ENCODE measurements at places on chromosomes 16 and 17.

GRCh38 chr17:76714822-76715495, 4.2 kb upstream of the MXRA7 start:
- peak; percentile 70 for DNase-seq

DNA sequence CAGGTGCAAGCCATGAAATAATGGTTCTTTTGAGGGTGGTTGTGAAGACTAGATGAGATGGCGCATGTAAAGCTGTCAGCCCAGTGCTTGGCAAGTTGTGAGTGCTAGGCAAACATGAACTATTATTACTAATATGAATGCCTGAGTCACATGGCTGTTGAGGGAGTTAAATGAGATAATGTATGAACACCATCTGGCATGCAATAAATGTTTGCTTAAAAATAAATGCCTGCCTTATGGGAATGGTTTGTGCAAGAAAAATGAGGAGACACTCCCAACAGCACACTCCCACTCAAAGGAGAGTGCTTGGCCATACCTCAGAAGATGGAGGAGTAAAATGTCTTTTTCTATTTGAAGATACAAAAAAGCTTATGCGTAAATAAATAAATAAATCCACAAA, 3.6 kb downstream of the MAPK3 start:
- DNase-seq, result no peak

- no peak for DNase-seq
Measured at GRCh38 chr16:596736-597060, 6.8 kb downstream of the RAB40C start.

GRCh38 chr16:15618392-15618791, 24.6 kb downstream of the MARF1 start:
- no peak for DNase-seq

GRCh38 chr16:85415196-85416090, 197.7 kb upstream of the GSE1 start:
- DNase-seq, result no peak

GRCh38 chr16:68037841-68038597, 14.9 kb downstream of the DUS2 start:
- no peak for DNase-seq

DNA sequence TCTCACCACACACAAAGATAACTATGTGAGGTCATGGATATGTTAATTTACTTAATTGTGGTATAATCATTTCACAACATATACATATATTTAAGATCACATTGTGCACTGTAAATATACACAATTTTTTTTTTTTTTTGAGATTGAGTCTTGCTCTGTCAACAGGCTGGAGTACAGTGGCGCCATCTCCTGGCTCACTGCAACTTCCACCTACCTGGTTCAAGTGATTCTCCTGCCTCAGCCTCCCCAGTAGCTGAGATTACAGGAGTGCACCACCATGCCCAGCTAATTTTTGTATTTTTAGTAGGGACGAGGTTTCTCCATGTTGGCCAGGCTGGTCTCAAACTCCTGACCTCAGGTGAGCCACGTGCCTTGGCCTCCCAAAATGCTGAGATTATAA, 11.5 kb upstream of the PRSS54 start:
- DNase-seq, result peak; percentile 11

DNA sequence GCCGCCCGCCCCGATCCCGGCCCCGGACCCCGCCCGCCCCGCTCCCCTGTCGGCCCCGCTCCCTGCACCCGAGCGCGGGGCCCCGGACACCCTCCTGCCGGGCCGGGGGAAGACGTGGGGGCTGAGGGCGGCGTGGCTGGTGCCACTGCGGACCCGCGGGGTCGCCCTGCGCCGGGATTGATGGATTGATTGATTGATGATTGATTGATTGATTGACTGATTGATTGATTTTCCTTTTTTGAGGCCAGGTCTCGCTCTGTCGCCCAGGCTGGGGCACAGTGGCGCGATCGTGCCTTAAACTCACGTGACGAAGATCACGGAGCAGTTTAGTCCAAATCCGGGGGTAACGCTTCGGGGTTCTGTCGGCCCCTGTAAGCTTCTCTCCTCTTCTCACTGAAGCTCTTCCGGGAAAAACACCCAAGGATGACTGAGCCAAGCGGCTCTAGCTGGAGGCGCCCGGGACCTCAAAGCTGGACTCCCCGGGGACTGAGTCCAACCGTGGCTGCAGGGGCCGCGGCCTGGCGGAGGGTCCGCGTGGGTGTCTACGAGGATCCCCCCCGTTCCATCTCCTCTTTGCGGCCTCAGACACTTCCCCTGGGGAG, 40.2 kb upstream of the BHLHA9 start:
- DNase-seq, result no peak

DNA sequence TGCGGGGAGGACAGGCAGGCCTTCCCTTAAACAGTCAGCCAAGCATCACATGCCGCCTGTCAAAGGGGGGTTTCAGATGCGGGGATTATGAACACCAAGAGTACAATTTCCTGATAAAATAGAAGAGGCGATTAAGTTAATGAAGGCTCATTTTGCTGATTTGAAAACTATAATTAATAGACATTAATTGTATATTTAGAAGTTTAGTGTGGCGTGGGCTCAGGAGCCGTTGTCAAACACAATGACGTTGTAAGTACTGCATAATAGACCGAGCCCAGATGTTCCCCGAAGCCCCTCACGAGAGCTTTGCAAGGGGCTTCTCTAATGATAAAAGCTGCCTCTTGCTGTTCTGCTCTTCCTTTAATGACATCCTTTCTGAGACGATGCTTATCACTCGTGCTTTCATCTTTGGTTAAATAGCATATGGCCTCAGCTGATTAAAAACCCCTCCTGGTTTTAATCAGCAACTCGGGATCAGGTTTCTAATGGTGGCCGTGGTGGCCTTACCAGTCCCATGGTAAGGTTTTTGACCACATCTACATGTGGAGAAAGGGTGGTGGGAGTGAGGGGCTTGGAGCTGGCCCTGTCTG, 28.2 kb downstream of the SNX20 start:
- no peak for DNase-seq

DNA sequence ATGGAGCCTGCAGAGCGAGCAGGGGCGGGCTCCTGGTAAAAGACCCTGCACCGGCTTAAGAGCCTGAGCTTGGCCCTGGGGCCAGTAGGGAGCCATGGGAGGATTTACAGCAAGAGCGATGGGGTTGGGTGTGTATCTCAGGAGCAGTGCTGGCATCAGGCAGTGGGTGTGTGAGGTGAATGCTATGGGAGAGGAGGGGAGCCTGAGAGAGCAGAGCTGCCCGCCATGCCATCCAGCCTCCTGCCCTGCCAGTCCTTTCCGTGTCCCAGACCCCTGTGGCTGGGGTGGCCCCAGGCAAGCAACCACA, 23.3 kb downstream of the FAM83G start:
- no peak for DNase-seq

- DNase-seq, result no peak
Measured at GRCh38 chr16:16817196-16817595, 438.3 kb downstream of the NPIPA7 start.

GRCh38 chr17:83203073-83203471, 123.7 kb downstream of the METRNL start:
- DNase-seq, result no peak

- no peak for DNase-seq
Measured at GRCh38 chr17:63082952-63083351, 116.9 kb downstream of the TANC2 start.

DNA sequence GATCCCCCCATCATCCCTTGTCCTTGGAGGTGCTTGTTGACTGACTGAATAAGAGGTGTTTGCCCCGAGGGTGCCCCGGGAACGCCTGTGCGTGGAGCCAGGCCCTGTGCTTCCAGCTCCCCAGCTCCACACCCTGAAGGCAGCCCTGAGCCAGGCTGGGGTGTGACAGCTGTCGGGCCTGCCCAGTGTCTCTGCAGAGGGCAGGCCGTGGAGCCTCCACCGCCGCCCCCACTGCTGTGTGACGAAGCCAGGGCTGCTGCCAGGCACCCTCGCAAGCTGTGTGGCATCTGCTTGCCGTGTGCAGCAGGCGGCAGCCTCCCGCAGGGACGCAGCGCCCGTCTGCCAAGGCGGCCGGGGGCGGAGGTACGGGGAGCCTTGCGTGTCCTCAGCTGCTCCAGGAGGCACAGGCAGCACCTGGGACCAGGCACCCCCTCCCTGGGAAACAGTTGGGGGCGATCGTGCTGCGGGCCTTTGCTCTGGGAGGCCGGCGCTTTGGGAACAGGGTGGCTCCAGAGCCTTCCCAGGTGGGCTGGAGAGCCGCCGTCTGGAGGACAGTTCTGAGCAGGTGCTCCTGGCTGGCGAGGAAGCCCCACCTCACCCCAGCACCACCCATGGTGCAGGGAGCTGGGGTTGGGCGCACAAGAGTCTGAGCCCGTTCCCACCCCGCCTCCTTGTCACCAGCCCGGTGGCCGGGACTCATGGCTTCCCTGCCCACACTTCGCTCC, 26.6 kb downstream of the GSE1 start:
- no peak for DNase-seq

DNA sequence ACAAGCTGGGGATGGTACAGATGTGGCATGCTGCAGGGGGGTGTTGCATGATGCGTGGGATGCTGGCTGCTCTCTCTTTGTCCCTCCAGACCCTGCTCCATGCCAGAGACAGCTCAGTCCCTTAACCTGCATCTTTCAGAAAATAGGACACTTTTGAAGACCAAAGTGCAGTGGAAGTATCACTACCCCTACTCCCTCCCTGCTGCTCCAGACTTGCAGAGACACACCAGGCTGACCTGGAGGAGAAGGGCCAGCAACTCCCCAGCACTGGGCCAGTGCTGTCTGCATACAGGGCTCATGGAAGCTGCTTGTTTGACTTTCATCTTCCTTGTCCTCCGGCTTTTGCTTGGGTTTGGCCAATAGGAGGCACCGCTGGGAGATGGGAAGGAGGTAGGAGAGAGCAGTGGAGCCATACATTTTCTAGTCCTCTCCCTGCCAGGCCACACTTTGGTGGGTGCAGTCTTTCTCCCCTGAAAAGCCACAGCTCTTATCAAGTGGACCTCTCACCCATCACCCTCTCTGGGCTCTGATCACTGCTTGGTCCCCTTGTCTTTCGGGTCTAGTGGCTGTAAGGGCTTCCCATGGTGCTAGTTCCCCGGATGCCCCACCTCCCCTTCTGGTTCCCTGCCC, 46.1 kb upstream of the NKD1 start:
- DNase-seq, result no peak

- peak; percentile 71 for DNase-seq
Measured at GRCh38 chr16:74601126-74601871, 5.6 kb downstream of the GLG1 start.

DNA sequence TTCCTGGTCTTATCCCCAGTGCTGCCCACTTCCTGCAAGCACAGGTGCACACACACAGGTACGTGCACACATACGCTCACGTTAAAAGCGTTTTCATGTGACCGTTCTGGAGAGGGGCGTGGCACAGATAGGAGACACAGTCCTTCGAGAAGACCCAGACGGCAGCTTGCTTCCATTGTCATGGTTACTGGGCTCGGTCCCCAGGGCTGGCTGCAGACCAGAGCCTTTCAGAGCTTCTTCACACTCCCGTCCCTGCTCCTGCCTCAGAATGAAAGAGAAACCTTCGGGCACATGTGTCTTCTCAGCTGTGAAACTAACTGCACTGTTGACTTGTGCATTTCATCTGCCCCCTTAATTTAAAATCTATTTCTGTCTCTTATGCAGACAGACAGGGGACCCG, 154.2 kb downstream of the PITPNC1 start:
- DNase-seq, result no peak

GRCh38 chr17:2084036-2084765, 29.3 kb downstream of the HIC1 start:
- DNase-seq, result no peak

DNA sequence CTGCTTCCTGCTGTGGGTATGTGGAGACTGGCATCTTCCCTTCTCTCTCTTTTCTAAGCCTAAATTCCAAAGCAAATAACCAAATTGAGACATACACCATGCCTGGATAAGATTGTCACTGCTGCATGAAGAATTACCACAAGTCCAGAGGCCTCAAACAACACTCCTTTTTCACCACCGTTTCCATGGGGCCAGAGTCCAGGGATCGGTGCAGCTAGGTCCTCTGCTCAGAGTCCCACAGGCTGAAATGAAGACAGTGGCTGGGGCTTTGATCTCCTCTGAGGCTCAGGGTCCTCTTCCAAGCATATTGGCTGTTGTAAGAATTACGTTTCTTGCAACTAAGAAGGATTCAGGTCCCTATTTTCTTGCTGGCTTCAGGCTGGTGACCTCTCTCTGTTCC, 130.4 kb downstream of the SLC39A11 start:
- DNase-seq, result no peak

DNA sequence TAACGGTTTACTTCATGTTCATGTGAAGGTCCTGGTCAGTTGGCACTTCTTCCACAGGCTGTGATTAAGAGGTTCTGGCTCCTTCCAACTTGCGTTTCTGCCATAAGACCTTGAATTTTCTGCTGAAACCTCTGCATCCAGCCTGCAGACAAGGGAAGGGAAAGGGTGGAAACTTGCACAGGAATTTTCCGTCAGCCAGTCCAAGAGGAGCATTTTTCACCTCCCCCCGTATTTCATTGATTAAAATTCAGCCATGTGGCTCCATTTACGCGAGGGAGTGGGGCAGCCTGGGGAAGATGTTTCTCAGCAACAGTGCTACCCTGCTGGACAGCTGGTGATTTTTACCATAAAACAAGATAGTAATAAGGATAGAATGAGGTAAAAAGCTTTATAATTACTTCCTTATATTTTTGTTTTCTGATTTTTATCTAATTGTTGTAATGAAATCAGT, 101.5 kb upstream of the SMIM36 start:
- DNase-seq, result no peak

DNA sequence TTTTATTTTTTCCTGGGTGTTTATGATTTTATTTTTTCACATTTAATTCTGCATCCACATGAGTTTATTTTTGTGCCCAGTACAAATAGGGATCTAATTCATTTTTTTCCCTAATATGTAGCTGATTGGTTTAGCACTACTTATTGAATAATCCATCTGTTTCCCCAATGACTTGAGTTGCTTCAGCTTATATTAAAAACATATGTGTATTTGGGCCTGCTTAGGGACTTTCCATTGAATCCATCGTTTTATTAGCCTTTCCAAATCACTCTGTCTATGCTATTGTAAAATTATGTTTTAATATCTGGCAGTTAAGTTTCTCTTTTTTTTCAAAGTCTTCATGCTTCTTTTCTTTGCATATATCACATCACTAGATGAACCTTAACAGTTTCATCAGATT, 42.2 kb downstream of the WWP2 start:
- DNase-seq, result no peak

- DNase-seq, result no peak
Measured at GRCh38 chr17:75589919-75590303, 2.3 kb downstream of the MYO15B start.

DNA sequence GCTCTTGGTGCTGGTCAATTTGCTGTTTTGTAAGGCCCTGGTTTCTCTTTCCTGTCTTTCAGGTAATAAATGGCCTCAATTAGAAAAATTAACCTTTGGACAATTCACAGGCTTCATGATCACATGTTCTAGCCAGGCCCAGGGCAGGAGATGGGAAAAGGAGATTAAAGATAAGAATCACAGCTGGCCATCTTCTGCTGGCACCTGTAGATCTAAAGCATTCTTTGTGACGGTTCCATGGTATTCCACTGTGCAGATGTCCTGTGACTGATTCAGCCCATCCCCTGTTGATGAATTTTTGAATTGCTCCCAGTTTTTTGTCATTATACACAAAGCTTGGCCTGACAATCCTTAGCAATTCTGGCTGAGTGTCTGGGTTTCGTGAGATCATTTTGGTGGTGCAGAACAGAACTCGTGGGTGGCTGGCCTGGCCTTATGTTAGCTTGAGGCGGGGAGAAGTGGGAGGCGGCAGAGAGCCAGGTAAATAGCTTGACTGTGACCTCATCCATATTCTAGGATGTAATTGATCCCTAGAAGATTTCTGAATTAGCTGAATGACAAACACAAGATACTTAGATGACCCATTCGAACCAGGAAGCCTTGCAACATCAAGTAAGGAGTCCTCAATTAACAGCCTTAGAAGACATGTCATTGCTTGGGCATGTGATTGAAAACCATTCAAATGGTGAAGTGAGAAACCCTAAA, 14.1 kb downstream of the TMC5 start:
- DNase-seq, result no peak

All from T-cell (primary cell).